Progenitor cell of endocrine pancreas (in vitro differentiated cells): ENCODE measurements at places on chromosomes 1 and 21. TPM values are rescaled to one million over a fixed set of nuclear protein-coding genes. Genes with fewer than 3 reads are reported as not detected.

The TRABD2B gene
- total RNA-seq = 11.8 and 14.5 TPM in 2 replicates

The RNU1-1 gene
- total RNA-seq = 3,923 and 3,957 TPM in 2 replicates

The FCRL4 gene
- not detected in 2 replicates for total RNA-seq

DNA sequence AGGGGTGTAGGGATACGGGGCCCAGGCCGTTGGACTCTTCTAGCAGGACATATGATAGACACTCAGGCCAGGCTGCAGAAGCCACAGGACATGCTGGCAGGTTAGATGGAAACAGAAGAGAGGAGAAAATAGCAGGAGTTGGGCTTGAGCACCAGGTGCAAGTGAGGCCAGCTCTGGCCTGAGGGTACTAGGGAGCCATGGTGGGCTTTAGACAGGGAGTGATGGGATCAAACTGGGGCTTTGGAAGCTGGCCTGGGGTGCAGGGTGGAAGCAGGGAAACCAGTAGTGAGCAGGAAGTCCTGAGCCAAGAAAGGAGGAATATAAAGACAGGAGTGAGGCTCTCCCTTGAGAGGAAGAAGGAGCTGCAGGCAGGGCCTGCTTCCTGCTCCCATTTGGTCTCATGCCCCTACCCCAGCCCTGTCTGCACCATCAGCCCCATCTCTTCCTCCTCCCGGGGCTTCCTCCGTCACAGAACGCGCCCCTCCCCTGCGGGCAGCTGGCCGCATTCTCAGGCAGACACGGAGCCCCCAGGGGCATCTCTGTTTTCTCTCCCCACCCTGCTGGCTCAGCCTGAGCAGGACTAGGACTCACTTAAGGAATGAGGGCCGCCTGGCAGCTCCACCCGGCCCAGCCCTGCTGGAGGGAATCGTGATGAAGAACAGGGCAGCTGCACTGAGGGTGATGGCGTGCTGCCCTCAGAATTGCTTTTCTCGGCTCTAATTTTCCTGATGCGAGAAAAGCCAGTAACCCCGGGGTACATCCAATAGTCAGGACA lies 165.5 kb upstream of the TMEM51 start:
- no peak for DNase-seq
- H3K27ac ChIP-seq = no peak overlapping the region
- no peaks in the 10 kb centered on the region for H3K27me3 ChIP-seq
- no peak overlapping the region for H3K4me3 ChIP-seq
- no peaks in the 10 kb centered on the region for H3K36me3 ChIP-seq

DNA sequence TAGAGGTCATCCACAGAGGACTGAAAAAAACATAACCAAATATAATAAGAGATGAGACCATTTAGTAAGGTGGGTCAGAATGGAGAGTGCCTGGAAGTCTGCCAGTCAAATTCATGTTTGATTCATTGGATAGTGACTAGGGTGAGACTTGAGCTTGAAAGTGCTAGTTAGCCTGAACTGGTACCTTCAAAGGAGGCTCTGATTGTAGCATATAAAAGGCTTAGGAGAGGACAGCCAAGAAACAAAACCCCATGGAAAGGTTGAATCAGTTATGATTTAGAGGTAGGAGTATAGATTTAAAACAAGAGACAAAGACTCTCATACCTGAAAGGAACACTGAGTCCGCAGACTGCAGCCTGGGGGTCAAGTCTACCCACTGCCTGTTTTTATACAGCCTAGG lies 44.4 kb upstream of the LRRC8C start:
- H3K36me3 ChIP-seq = peaks cover 8% of the 10 kb centered on the region
- no peak for DNase-seq
- H3K27ac ChIP-seq = no peak overlapping the region
- H3K27me3 ChIP-seq = no peaks in the 10 kb centered on the region
- no peak overlapping the region for H3K4me3 ChIP-seq

DNA sequence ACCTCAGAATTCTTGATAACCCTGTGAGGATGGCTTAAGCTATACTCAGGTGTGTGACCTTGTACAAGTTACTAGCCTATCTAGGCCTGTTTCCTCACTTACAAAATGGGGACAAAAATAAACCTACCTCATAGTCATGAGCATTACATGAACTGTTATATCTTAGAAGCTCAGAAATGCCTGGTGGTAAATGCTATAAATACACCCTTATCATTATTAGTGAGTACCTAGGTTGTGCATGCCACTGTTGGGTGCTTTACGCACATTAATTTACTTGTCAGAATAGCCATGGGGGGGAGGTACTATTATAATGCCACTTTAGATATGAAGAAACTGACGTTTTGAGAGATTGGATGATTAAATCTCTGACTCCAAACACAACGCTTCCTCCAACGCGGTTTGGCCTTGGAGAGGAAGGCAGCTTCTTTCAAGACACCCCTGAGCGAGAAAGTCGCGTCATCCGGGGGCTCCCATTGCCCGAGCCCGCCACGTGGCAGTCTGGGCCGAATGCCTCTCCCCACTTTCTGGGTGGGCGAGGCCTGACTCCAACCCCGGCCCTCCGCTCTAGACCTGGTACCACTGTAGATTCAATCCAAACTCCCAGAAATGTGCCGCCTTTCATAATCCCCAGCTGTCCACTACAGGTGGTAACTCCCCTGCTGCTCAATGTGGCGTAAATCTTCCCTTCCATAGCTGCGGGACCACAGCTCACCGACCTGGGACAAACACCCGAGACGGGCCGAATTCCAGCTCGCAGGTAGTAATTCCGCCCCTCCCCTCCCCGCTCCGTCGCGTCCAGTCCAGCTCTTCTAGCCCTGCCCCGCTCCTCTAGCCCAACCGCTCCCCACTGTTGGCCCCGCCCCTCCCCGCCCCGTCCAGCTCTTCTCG lies 771 bp upstream of the RAD54L start:
- peak overlapping the region; percentile 99 for H3K27ac ChIP-seq
- peaks cover 11% of the 10 kb centered on the region for H3K4me1 ChIP-seq
- H3K4me3 ChIP-seq = peak overlapping the region; percentile 95
- H3K27me3 ChIP-seq = no peaks in the 10 kb centered on the region

- peaks cover 10% of the 10 kb centered on the region for H3K4me1 ChIP-seq
- H3K4me3 ChIP-seq = no peak overlapping the region
- no peak for DNase-seq
- no peaks in the 10 kb centered on the region for H3K36me3 ChIP-seq
- H3K27me3 ChIP-seq = no peaks in the 10 kb centered on the region
These were observed 79.4 kb upstream of the RUNX1 start for GRCh38 chr21:35128536-35128935.

GRCh38 chr1:210726621-210727020 lies 397.9 kb downstream of the HHAT start:
- no peak overlapping the region for H3K4me3 ChIP-seq
- H3K27me3 ChIP-seq = peaks cover 5% of the 10 kb centered on the region
- H3K36me3 ChIP-seq = no peaks in the 10 kb centered on the region
- peaks cover 2% of the 10 kb centered on the region for H3K4me1 ChIP-seq
- DNase-seq = peak; percentile 43
- no peak overlapping the region for H3K27ac ChIP-seq
